ENCODE measurements at places on chromosomes 7 and 10.

DNA sequence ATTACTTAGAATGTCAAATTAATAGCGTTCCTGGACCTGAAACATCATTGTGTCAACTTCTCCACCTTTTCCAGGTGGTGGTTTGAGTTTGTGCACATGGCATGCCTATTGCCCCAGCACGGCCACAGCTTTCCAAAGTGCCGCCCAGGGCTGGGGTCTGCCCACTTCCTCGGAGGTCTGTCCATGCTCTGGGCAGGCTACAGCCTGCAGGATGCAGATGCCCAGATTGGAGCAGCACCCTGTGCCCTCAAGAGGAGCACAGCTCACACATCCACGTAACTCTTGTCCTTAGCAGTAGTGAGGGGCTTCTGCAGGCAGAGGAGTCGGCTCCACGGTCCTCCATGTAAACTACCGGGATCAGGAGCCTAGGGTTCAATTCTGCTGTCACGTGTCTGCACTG lies 238.6 kb downstream of the EBF3 start:
- DNase-seq: no peak

- no peak for DNase-seq
Observed at GRCh38 chr7:133016604-133017003, 65.3 kb downstream of the CHCHD3 start.

- DNase-seq: no peak
Observed at GRCh38 chr10:35356725-35357092, 20.4 kb downstream of the CCNY start.

- no peak for DNase-seq
Observed at GRCh38 chr10:19531324-19531723, 284.9 kb upstream of the PLXDC2 start.

- no peak for DNase-seq
Observed at GRCh38 chr10:1978584-1978983, 241.3 kb upstream of the ADARB2 start.

Data from HTR-8/SVneo (cell line).